ENCODE measurements at places on chromosomes 2 and 18.

DNA sequence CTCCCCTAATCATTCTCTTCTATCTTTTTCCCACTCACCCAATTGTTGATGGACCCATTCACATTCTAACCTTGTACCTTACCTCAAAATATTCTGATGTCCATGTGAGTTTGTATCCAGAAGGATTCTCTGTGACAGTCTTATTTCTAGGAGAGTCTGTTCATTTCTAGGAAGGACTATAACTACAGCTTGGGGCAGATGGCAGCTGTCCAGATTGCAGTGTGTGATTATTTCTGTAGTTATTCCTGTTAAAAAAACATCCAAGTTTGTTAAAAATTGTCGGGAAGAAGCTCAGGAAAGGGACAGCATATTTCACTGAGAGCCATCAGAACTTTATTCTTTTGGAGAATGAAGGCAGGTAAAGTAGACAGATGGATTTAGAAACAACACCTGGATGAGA is 142.6 kb downstream of the RAPGEF4 start:
- DNase-seq: no peak

DNA sequence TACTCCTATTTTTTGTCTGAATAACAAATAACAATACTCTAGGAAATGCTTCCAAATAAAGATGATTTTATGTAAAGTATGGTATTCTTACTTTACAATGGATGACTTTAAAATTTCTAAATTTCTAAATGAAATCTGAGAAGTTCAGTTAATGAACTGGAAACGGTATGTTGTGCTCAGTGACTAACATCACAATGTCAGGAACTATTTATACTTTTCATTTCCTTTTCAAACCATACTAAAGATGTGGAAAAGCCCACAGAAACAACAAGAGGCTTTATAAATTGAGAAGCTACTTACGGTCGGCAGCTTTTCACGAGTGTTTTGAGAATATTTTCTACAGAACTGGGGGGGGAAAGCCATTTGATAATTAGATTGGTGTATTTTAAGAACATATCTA is 31.1 kb downstream of the PSME4 start:
- DNase-seq: no peak

DNA sequence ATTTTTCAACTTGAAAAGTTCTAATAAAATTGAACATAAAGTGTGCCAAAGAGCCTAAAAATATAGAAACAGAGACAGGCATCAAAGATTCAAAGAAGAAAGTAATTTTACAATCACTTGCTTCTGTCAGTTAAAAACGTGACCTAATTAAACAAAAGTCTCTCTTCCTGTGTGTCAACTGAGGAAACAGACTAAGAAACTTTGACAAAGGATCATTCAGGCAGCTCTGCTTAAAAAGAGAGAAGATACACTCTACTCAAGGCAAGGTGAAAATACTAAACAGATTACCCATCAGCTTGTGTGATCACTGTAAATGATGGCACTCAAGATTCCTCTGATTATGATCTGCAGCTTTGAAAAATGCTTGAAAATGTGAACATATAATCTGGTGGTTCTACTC is 47.8 kb downstream of the DYM start:
- DNase-seq: no peak

GRCh38 chr18:54250846-54251261 is 18.5 kb upstream of the POLI start:
- no peak for DNase-seq

GRCh38 chr2:44462934-44463849 is 101.4 kb downstream of the CAMKMT start:
- no peak for DNase-seq

Data from CD4-positive, alpha-beta T cell treated with Interleukin-21 for 1 hour (primary cell).